HepG2 (cell line): ENCODE measurements at places on chromosomes 3 and 15.
A peak's percentile ranks its signal among the peaks of the same experiment; 100 is the strongest.

DNA sequence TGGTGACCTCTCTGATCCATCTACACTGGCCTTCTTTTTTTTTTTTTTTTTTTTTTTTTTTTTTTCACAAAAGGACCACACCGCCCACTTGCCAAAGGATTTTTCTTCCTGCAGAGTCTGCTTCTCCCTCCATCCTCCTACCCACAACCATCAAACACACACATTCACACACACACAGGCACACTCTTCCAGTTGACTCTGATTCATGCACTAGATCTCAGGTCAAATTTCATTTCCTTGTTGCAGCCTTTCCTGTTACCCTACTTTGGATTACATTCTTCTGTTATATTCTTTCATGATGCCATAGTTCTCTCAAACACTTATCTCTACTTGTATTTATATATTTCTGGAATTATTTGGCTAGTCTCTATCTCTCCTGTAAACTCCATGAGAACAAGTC lies 133.9 kb downstream of the STAC start:
- DNase-seq: no peak

- peak; percentile 5 for DNase-seq
Observed at GRCh38 chr3:142808103-142808917, 80.6 kb downstream of the PCOLCE2 start.

- no peak for DNase-seq
Observed at GRCh38 chr3:178217479-178217878, 318.8 kb upstream of the KCNMB2 start.

DNA sequence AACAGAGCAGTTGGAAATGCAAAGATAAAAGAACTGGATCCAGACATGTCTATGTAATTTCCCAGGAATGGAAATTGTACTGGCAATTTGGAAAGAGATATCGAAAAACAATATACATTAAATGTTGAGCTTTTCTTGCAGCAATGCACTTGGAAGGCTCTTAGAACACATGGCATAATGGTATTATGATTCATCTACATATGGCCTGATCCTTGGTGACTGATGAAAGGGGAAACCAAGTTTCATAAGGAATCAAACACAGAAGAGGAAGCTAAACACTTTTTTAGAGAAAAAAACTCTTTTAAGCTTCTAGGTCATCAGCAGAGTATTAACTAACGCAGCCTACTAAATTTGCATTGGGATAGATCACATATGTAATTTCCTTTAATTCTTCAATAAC lies 12.4 kb upstream of the GREM1 start:
- no peak for DNase-seq

- DNase-seq: no peak
Observed at GRCh38 chr3:187079090-187080022, 59.9 kb downstream of the RPL39L start.

GRCh38 chr3:100830931-100831330 lies 121.6 kb downstream of the TFG start:
- no peak for DNase-seq

- no peak for DNase-seq
Observed at GRCh38 chr3:32544894-32545293, 25.8 kb downstream of the DYNC1LI1 start.

DNA sequence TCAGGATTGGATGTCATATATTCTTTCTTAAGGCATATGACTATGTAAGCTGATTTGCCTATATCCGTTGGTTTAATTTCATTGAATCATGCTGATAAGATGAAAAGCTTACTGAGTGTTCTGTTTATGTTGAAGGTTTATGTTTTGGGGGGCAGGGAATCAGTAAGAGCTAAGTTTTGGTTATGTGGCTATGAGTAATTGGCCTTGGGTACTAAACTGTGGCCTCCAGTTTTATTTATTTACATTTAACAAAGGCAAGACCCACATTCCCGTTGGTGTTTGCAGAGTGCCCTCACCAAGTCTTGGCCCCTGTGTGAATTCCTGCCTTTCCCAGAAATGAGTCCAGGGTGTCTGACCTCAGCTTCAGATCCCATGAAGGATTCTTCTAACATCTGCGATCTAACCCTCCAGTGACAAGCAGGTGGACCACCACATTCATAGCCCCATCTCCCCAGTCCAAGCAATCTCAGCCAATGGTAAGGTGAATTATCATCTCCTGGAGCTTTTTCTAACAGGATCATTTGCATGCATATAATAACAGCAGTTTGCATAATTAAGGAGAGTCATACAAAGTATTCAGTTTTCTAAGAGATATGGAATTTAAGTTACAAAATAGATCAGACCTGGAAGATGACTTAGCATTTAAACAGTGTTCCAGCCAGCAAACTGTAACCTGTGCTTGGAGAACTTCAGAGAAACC lies 27.4 kb downstream of the GLDN start:
- DNase-seq: peak; percentile 42

GRCh38 chr15:77138167-77138522 lies 67.2 kb upstream of the TSPAN3 start:
- no peak for DNase-seq

DNA sequence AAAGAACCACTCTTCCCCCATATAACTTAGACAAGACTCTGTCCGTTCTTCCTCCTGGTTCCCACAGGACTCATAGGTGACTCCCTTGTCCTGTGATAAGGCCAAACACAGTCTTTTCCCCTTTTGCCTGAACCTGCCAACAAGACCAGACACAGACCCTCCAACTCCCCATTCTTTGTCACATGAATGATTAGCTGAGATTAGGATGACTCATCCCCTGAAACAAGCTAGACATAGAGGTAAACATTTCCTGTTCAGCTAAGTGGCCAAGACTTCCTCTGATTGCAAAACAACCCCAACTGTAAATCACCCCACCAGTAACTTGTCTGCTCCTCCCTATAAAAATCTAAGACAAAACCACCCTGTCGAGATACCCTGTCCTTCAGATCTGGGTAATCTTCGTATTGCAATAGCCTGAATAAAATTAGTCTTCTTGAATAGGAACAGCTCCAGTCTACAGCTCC lies 11.4 kb upstream of the HTR3E start:
- no peak for DNase-seq

DNA sequence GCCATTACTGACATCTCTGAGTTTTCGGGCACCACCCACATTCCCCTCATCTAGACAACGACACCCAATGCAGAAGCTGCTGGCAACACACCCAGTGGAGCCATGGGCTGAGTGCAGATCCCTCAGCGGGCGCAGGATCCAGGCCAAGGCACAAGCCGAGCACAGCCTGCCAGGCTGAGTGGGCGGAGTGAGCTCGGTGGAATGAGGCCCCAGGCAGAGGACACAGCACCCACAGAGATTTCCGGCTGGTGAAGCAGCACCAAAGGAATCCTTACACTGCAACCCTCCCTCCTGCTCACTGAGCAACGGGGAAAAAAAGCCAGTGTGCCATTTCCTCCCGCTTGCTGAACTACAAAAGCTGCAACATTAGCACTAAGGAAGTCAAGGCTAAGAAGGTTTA lies 34.3 kb downstream of the ZMAT3 start:
- DNase-seq: no peak

GRCh38 chr15:51170882-51171633 lies 76.4 kb upstream of the TNFAIP8L3 start:
- DNase-seq: no peak

DNA sequence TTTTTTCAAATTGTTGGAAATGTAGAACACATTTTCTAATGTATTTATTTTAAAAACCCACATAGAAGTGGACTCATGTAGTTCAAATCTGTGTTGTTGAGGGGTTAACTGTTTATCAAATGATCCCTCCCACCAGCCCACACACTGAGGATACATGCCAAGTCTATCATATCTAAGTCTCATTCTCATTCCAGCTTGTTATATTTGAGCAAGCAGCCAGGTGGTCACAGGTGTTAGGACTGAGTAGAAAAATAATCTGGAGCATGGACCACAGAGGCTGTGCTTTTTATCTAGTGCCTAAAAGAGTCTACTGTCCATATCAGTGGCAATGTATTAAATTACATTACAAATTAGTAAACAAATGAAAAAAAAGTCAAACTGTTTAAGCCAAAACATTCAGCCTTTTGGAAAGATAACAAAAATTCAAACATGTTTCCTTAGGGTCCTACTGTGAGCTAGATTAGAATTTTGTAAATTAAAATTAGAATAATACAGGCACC lies 20.7 kb upstream of the SPESP1 start:
- DNase-seq: no peak

- no peak for DNase-seq
Observed at GRCh38 chr3:46467562-46467961, 2.9 kb upstream of the LTF start.

- no peak for DNase-seq
Observed at GRCh38 chr3:122257644-122258364, 67.2 kb upstream of the CSTA start.

DNA sequence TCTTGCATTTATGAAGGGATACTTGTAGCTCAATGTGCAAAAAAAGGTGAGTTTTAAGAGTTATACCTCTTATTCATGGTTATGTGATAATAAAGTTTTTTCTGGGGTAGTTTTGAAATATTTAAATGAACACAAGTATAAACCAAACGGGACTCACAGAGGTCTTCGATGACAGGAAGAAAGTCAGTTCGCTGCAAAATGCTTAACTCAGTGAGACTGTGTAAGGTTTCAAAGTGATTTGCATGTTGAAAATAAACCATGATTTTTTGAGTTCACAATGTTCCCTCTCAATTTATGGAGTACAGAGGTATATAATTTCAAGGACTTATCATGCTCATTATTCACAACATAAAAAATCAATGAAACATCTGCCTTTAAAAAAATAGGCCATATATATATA lies 36.3 kb upstream of the MYH15 start:
- DNase-seq: no peak

- no peak for DNase-seq
Observed at GRCh38 chr15:101054991-101055390, 135.8 kb downstream of the LRRK1 start.

- DNase-seq: no peak
Observed at GRCh38 chr3:71322154-71322553, 261.4 kb downstream of the FOXP1 start.

GRCh38 chr3:66585520-66586095 lies 84.8 kb upstream of the LRIG1 start:
- no peak for DNase-seq

DNA sequence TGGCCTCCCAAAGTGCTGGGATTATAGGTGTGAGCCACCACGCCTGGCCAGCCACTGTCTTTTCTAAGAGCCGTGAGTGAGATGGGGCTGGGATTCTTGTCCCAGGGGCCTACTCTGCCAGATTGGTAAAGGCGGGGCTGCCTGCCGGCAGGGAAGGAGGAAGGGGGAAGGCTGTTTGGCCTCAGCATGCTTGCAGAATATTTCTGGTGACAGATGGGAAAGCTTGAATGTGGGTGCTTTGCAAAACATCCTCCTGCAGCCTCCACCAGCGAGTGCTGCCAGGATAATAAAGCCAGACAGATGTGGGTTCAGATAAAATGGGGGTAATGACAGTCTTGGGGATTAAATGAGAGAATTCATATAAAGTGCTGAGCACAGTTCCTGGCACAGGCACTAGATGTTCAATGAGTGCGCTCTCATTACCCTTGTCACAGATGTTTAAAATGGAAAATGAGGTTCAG lies 19.8 kb upstream of the ACOX2 start:
- no peak for DNase-seq

- no peak for DNase-seq
Observed at GRCh38 chr15:33460166-33460805, 149.5 kb downstream of the RYR3 start.
